ENCODE measurements at places on chromosomes 3 and 15.

DNA sequence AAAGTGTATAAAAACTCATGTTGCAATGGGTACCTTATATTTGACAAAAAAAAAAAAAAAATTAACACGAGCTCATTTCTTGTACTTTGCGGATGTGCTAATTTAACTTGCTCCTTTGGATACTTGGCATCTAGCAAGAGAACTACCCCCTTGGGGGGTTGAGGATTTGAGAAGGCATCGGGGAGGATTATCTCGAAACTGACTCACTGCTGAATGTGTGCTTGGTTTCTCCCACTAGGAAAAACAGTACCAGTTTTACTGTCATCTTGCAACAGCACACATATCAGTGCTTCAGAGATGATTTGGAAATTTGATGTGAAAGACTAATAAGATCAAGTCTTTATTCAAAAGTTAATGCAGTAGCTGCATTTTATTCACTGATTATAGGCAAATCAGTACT lies 891 bp downstream of the EXOG start:
- peak; percentile 40 for DNase-seq

- no peak for DNase-seq
These were observed 49.0 kb upstream of the NDN start for GRCh38 chr15:23736033-23736673.

DNA sequence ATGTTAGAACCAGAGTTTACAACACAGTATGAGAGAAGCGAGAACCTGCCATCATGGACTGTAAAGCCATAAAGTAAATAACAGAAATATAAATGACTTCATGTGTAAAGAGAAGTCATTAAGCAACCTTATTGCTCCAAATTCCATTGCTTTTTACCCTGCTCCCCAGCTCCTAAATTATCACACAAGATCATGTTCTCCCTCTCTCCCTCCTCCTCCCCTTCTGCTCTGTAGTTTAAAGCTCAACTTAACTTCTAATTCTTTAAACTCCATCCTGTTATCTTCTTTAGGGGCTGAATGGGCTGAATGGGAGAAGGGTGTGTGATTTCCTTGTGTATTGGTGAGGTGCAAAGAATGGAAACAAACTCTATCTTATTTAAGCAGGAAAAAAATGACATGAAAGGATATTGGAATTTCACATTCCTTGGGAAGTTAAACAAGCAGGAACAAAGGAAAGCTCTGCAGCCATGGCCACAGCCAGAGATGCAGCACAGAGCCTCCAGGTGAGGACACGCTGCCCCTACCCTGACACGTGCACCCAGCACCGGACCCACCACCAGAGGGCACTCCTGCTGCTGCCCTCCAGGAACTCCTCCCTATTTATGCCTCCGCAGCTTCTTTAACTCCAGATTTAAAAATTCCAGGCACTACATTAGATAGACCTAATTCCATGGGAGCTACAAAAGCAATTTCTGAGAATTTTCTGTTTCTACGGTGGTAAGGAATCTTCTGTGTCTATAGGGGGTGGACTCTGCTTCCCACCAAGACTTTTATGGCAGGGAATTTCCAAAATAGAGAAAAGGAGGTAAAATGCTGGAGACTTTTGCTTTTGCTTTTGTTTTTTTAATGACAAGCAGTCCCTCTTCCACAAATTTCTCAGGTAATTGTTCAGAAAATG lies 76.9 kb upstream of the ABI3BP start:
- peak; percentile 22 for DNase-seq

- no peak for DNase-seq
These were observed 303.8 kb upstream of the CDIN1 start for GRCh38 chr15:36275656-36276055.

DNA sequence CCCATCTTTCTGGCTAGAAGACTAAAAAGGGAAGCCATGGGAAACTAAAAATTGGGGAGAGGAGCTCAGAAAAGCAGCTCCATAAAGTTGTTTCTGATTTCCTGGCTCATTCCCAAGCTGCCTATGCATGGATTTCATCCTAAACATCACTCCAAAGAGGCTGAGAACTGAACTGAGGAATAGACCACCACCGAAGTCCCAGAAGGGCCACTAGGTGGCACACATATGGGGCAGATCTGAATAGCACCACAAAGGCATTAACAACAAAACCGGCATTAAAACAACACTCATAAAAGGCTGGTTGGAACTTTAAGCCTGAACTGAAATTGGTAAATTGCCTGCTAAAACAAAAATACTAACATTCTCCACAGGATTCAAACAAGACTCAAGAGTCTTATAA lies 106.3 kb downstream of the PLD1 start:
- DNase-seq: peak; percentile 37

- no peak for DNase-seq
These were observed 46.1 kb downstream of the AGBL1 start for GRCh38 chr15:86125775-86126174.

GRCh38 chr15:57149196-57149595 lies 227.1 kb upstream of the CGNL1 start:
- DNase-seq: peak; percentile 51
